Endodermal cell (in vitro differentiated cells): ENCODE measurements at places on chromosomes 2 and 18. TPM values are rescaled to one million over a fixed set of nuclear protein-coding genes. Genes with fewer than 3 reads are reported as not detected.

Gene ZNF804A
- total RNA-seq, result not detected in 3 replicates

- no peak for DNase-seq
These were observed 281.6 kb downstream of the ZNF385B start for GRCh38 chr2:179579800-179580199.

DNA sequence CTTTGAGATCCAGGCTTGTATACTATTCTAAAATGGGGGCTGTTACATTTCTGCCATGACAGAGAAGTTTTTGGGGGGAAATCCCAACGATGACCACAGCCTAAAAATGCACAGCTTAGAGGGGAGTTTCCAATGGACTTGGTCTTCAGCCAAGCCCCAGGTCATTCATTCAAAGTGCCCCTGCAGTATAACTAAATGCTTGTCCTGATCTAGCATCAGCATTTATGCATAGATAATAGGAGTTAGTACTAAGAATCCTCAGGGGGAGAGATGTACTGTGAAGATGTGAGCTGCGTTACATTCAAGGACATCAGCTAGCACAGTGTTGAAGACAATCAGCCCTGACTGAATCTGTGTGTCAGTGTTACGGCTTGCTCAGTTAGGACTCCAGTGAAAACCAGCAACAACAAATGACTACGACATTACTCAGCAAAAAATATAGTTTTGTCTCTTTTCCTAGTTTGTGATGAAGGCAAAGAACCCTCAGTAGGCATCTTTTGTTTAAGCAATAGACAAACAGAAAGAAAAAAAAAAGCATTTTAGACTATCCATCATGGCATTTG lies 160.9 kb downstream of the ZEB2 start:
- no peak for DNase-seq

DNA sequence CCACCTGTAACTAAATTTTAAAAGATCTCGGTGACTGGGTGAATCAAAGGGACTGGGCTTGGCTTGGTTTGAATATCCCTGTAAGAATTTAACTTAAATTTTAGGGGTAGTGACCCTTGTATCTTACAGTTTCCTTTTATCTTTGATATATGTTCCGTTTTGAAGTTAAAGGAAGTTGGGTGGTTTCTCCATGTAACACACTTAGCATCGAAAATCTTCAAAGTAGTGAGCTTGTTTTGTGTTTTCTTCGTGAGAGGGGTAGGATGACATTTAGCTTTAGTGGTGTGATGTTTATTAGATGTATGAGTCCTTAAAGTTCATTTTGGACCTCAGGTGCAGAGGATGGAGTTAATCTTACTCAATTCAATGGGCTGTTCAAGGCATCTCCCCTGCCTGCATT lies 1.6 kb downstream of the WDR7 start:
- DNase-seq, result no peak

GRCh38 chr2:211396815-211397214 lies 840.4 kb downstream of the CPS1 start:
- DNase-seq, result no peak
